Skeletal muscle cell (primary cell): ENCODE measurements at places on chromosomes 3 and 15.

- no peak for DNase-seq
Observed at GRCh38 chr3:8987645-8988383, 24.5 kb upstream of the RAD18 start.

GRCh38 chr3:15512166-15512565, 9.3 kb downstream of the COLQ start:
- no peak for DNase-seq

- peak; percentile 47 for DNase-seq
Observed at GRCh38 chr15:56244038-56244810, 545 bp upstream of the RFX7 start.

DNA sequence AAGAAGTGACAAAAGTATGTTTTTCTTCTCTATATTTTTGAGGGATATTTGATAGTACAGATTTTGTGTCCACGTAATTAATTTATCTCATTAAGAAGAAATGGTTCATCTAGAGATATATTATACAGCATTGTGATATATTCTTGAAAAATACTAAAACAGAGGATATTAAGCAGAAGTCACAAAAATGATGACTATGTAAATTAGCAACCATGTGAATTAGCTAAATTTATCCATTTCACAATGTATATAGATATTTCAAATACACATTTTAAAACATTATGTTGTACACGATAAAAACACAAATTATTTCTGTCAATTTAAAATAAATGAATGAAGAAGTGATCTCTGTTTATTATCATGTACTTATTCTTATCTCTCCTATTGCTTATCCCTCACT, 989.5 kb downstream of the TUSC7 start:
- no peak for DNase-seq

DNA sequence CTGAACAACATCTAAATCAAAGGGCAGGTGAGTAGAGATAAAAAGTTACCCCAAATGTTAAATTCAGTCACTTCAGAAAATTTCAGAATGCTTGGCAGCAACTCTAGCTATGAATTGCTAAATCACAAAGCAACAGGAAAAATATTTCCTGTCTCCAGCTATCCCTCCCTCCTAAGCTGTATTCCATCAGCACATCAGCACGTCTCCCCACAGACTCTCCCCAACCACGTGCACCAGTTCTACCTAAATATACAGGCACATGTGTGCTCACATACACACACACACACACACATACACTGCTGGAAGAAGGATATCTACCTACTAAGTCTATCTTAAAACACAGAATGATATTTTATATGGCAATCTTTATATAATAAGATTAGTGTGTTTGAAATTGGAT, 177.1 kb upstream of the ARHGEF26 start:
- no peak for DNase-seq

DNA sequence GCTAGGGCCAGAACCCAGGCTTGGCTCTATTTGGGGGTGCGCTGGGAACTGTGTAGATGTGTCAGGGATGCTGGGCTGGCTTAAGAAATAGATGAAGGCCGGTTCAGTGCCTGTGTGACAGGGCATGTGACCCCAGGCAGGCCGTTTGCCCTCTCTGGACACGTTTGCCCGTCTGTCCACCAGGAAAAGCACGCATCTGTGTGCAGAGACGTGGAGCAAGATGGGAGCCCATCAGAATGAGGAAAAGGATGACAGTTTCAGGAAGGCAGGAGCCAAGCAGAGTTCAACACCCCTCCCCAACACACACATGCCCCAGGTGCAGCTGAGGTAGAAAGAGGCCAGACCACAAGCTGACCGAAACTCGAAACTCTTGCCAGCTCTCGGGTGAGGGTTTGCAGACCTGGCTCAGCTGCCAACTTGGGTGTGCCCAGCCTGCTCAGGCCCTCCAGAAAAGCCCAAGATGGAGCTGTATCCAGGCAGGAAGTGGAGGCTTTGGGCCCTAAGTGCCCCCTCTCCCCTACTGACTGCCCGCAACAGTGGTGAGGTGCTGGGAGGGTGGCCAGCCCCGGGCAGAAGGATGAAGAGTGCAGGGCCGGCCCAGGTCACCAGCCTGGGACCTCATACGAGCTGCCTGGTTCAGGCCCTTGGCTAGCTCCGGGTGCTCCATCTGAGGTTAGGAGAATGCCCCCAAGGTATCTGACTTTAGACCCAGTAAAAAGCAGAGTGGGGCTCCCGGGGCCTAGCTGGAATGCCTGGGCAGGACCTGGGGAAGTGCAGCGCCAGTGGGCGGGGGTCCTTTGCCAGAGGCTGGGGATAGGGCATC, 10.2 kb upstream of the MESP1 start:
- DNase-seq = no peak

- no peak for DNase-seq
Observed at GRCh38 chr3:95407709-95408463, 1345.0 kb downstream of the NSUN3 start.

DNA sequence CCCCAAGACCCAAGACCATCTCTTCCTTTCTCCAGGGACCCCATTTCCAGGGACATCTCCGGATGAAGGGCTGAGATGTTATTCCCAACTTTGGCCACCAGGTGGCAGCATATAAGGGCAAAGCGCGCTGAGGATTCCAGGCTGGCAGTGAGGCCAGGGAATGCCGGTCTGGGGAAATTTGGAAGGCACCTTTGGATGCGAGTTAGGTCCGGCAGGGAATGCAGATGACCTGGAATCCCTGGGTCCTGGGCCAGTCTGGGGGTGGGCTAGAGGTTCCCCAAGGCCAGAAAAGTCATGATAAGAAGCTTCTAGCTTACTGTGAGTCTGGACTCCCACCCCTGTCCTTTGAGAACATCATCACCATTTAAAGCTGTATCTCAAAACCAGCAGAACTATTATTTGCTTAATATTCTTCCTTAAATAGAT, 1.6 kb upstream of the CHST13 start:
- no peak for DNase-seq

GRCh38 chr15:78604420-78604819, 16.4 kb downstream of the CHRNA3 start:
- DNase-seq = no peak

GRCh38 chr15:88098361-88098760, 158.2 kb downstream of the NTRK3 start:
- DNase-seq = no peak

- no peak for DNase-seq
Observed at GRCh38 chr15:55231455-55231854, 34.7 kb upstream of the RSL24D1 start.

- no peak for DNase-seq
Observed at GRCh38 chr3:58482917-58483636, 8.8 kb upstream of the KCTD6 start.

GRCh38 chr3:66709532-66709931, 208.7 kb upstream of the LRIG1 start:
- DNase-seq = no peak

DNA sequence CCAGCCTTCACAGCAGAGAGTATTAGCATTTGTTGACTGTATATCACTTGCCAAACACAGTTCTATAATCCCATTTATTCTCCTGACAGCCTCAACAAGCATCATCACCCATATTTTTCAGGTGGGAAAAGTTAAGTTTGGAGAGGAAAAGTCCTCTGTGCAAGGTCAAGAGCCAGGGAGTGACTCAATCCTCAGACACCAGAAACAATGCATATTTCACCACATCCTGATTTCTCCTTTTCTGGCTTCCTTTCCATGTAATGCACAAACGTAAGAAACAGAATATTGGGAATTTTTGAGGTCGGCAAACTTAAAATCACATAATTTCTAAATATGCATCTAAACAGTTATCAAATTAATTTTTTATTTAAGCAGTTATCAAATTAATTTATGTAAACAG, 116.0 kb upstream of the GADL1 start:
- peak; percentile 37 for DNase-seq

DNA sequence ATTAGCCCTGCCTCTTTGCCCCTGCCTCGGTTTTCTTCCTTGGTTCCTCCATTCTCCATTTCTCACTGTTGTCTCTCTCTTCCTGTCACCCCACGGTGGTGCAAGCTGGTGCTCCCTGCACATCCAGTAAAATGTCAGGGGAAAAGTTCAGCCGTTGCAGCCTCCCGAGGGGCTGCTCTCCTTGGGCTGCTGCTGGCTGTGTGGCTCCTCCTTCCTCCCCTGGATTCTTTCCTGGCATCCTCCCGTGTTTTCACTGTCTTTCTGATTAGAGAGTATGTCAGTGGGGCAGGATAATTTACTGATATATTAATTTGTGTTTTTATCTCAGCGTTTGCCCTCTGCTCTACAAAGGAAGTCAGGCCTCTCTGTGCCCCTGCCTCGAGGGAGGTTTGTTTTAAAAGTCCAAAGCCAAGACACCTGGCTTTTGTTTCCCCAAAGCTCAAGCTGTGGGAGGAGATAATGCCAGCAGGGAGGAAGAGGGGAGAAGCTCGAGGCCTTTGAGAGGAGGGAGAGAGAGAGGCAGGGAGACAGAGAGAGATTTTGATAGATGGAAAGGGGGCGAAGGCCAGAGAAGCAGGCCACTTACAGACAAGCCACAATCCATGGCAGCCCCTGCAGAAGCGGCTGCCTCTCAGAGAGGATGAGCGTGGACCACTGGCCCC, 150.3 kb upstream of the NR2F2 start:
- DNase-seq = no peak
